ENCODE measurements at places on chromosomes 11 and 22. TPM values are rescaled to one million over a fixed set of nuclear protein-coding genes. Genes with fewer than 3 reads are reported as not detected.

The MS4A14 gene
- total RNA-seq = not detected

GRCh38 chr11:124983674-124984511 is 29.9 kb downstream of the CCDC15 start:
- no peaks in the 10 kb centered on the region for H3K4me1 ChIP-seq
- no peak overlapping the region for H3K4me3 ChIP-seq
- peaks cover 11% of the 10 kb centered on the region for H3K36me3 ChIP-seq
- H3K27ac ChIP-seq = no peak overlapping the region

DNA sequence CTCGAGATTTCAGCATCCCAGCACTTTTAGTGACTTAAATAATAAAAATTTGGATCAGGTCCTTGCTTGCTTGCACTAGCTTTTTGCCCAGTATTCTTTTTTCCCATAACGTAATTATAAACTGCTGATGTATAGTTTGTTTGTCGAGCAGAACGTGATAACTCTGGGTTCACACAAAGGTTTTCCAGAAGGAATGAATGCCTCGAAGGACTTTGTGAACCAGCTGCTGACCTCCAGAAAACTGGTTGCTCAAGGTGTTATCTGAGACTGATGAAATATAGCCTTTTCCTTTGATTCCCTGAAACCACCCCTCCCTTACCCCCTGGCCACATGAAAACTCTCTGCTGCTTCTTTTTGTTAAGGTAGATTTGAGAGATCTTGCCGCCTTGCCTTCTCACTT is 229.1 kb upstream of the CARD18 start:
- no peaks in the 10 kb centered on the region for H3K4me1 ChIP-seq
- no peaks in the 10 kb centered on the region for H3K36me3 ChIP-seq
- peaks cover 4% of the 10 kb centered on the region for H3K27me3 ChIP-seq
- H3K27ac ChIP-seq = no peak overlapping the region

- H3K4me1 ChIP-seq = no peaks in the 10 kb centered on the region
- H3K27me3 ChIP-seq = peaks cover 33% of the 10 kb centered on the region
- peaks cover 3% of the 10 kb centered on the region for H3K36me3 ChIP-seq
- no peak overlapping the region for H3K4me3 ChIP-seq
- no peak for DNase-seq
These were observed 3.3 kb downstream of the SPATA19 start for GRCh38 chr11:133842053-133842452.

DNA sequence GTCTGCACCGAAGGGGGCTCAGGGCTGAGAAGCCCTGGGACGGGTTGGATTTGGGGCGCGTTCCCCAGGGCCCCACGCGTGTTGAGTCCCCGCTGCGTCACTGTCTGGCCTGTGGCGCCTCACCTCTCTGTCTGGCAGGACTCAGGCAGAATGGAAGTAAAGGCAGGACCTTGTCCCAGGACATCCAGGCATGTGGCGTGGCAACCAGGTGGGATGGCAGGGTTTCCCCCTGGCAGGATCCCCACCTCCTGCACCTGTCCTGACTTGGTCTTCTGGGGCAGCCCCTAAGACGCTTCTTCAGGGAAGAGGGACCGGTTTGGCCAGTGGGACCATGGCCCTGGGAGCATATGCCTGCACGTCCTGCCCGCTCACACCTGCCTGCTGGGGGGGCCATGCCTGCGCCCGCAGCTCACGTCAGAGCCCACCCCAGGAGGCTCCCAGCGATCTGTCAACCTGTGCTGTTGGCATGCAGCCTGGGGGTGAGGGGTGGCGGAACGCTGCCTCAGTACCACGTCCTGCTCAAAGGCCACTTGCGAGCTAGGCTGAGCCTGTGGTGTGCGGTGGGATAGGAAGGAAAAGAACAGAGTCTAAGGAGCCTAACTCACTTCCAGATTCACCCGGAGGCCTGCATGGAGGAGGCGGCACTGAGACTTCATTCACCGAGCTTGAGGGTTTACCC is 72.7 kb downstream of the KCNQ1 start:
- H3K4me3 ChIP-seq = no peak overlapping the region
- peaks cover 2% of the 10 kb centered on the region for H3K4me1 ChIP-seq
- H3K36me3 ChIP-seq = no peaks in the 10 kb centered on the region
- H3K27me3 ChIP-seq = no peaks in the 10 kb centered on the region

All from T-helper 17 cell (primary cell).